Activated CD4-positive, alpha-beta T cell treated with anti-CD3 and anti-CD28 coated beads, Interleukin-2, amount 50 U/mL, for 24 hours (primary cell): ENCODE measurements at places on chromosomes 4 and X.

GRCh38 chr4:100804576-100805360 lies 286.9 kb upstream of the EMCN start:
- no peak for DNase-seq

- no peak for DNase-seq
Measured at GRCh38 chr4:10129196-10130177, 12.9 kb upstream of the WDR1 start.

DNA sequence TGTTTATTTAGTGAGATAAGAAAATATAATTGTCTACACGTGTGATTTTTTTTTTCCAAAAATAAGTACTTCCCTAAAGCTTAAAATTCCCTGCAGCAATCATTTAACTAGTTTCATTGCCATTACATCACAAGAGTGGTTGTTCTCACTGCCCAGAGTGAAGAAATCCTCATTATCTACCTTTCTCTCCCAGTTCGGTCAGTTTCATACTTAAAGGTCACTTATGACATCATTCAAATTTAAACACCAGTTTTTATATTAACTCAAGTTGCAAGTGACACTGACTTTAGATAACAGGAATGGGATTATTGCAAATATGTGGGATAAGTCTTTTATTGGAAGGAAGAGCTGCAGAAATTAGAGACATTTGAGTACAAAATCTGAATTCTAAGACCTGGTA lies 1699.8 kb upstream of the IGFBP7 start:
- DNase-seq: no peak

DNA sequence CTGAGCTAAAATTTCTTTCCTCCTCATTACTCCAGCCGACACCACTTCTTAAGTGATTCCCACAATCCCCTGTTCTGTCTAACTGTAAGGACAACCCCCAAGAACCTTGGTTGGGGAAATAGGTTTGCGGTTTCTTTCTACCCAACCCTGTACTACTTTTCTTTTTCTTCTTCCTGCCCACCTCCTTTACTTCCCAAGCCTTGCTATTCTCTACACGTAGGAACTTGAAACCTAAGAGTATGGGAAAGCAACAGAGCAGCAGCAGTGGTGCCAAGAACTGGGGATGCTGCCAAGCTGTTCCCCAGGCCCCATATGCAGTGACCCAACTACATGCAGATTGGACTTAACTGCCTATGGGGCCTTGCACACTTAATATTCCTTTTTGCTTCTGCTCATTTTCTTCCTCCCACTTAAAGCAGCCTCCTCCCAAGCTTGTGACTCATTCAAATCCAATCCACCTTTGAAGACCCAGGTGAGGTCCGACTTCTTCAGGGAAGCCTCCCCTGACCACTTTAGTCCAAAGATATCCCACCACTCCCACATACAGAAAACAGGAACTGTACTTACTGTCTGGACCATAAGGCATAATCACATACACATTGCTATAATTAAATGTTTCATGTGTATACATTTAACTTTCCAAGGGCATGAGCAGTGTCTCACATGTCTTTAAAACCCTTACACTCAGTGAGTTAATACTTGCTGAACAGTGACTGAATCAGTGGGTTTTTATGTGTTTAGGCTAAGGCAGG lies 1.7 kb downstream of the FAM120C start:
- no peak for DNase-seq

DNA sequence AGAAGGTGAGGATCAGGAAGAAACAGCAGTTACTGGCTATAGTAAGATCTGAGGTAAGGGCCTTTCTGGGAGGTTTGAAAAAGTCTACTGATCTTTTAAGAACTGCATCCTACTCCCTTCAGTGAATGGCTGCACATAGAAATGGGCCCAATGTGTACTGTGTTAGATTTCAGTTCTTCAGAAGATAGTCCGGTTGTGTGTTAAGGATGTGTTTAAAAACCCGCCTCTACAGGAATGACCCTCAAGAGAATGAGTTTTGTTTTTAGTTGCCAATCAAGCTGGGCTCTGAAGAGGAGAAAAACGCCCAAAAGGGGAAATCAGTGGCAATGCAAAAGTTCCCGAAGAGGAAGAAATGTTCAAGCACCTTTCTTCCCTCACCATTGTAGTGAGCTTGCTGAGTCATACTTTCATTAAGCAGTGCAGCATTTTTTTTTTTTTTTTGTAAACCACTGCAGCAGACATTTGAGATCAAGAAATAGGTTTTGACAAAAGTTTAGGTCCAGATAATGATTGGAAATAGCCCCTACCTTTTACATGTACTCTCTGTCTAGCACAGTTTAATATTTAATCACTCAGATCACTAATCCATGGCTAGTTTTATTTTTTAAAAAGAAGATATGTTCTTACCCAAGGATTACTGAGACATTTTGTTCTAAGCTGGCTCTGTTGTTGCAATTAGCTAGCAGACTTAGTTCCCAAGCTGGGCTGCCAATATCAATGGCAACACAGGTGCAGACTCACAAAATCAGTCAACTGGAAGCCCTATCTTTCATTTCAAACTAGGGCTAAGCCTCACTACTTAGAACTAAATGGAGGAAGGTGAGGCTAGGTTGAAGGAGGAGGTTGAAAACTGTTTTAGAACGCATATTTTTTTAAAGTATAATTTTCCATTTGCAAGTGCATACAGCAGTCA lies 7.0 kb upstream of the TRPC5OS start:
- no peak for DNase-seq

GRCh38 chr4:39975488-39976089 lies 2.1 kb downstream of the PDS5A start:
- DNase-seq: no peak

- no peak for DNase-seq
Measured at GRCh38 chrX:136185401-136186022, 38.2 kb downstream of the FHL1 start.

- DNase-seq: no peak
Measured at GRCh38 chr4:108570993-108571569, 49.3 kb upstream of the RPL34 start.

DNA sequence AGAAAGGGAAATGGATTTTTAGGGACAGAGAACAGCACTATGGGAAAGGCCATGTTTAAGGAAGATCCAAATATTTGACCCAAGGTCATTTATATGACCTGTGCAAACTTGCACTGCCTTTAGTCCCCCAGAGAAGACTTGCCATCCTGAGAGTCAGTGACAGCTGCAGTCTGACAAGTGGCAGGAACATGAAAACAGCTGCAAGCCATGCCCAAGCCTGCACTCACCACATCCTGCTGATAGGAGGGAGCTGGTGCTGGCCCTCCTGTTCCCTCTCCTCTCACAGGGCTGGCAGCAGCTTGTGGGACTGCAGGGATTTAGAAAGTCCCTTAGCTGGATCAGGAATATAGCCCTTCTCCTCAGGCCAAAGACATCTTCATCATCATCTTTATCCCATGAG lies 187.7 kb downstream of the RAP1GDS1 start:
- DNase-seq: no peak

DNA sequence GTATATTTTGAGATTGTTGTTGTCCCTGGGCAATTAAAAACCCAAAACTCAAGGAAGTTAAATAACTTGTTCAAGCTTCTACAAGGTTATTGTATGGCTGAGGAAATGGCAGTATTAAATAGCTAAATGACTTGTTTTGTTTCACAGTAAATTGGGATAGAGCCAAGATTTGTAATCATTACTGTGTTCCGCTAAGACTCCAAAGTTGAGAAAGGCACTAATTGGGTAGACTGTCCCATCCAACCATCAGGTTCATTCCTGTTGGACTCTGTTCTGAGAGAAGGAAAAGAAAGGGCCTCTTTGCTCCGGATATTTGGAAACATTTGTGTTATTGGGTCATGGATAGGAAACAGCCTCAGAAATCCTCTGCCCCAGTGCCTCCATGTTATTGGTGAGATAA lies 82.2 kb downstream of the DCLK2 start:
- no peak for DNase-seq

- DNase-seq: no peak
Measured at GRCh38 chr4:82677327-82677726, 115.5 kb upstream of the TMEM150C start.

DNA sequence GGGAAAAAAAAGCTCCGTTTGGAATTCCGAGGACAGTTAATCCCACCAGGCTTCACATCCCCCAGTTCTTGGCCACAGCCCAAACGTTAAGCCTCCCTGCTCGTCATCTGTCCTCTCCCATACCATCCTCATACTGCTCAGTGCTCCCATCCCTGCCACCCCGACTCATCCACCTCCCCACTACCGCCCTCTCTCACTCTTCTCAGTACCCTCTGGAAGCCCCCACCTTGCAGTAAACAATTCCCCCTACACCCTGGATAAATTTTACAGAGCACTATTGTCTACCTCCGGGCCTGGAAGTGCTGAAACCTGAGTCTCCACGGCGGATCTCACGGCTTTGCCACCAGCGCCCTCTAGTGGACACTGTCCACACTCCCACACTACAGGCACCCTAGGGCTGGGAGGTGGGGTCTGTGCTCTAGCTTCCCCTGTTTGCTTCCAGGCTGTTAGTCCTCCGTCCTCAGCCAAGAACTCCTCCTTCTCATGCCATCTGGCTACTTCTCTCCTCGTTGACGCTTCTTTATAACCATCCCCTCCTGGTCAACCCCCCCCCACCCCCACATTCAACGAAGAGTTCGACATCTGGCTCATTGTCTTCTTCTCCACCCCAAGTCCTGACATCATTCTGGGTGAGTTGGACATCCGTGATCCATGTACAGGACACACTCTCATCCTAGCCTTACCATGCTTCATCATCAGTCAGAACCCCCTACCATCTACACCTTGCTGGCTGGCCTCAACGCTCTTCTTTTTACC lies 54.5 kb downstream of the RTL9 start:
- DNase-seq: peak; percentile 48

DNA sequence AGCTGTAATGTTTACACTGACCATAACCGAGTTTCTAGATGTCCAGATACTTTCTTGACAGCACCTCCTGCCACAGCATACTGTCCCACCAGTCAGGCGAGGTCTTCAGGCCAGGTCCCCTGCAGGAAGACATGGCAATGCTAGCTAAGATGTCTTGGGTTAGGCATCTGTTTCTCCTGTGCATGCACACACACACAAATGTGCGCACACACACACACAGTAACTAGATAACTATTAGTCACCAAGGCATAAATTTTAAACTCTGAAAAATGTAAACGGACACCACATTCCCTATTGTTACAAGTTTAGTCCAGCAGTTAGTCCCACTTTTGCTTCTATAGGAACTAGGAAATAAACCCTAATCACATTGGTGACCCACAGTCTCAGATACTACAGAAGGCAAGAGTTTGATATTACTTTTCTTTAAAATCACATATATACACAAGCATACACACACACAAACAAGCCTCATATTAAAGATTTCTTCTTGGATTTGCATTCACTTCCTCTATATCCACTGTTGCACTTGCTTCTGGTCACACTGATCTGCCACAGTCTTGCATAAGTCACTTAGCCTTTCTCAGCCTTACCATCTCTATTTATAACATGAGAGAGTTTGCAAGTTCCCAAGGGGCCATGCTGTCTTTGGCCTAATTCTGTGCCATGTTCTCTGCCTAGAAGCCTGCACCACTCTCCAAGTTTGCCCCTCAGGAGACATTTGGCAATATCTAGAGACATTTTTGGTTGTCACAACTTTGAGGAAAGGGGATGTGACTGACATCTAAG lies 32.2 kb downstream of the IL21 start:
- DNase-seq: no peak

DNA sequence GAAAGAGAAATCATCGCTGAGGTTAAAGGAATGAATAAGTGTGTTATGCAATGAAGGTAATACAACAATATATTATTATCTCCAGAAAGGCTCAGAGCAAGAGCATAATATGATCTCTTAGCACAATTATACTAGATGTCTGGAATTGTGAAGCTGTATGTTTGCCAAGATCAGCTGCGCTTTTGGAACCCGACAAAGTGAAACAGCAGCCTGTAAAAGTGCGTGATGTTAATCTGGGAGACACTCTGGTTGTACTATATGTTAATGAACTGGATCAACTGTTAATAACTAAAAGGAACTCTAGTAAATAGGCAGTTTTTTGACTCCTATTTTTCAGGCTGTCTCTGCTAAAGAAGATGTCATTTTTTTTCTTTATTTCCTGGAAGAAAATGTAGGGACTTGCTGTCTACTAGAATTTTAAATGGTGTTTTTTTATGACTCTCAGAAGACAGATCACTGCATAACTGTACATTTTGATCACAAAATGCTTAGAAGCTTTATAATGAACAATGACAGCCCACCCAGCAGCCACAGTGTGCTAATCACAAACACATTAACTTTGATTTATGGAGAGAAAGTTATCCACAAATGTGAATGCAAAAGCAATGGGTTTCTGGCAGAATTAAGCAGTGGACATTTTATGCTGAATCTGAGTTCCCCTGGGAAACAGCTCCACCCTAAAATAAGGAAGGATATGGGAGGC lies 50.2 kb downstream of the UGT2B28 start:
- DNase-seq: no peak

DNA sequence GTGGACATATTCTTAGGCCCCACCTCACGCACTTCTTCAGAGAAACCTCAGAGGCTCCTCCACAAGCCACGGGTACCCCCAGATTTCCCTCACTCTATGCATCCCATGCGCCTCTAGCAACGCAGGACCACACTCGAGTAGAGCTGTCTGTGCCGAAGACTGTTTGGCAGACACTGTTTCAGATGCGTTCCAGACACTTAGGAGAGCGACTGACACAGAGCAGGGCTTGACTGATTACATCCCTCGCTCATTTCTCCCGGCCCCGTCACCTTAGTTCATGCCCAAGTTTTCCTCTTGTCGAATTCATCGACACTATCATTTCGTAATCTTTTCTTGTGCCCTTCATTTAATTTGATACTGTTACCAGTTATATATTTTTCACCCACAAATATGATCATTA lies 15.0 kb downstream of the SORBS2 start:
- DNase-seq: no peak

GRCh38 chr4:90542216-90542615 lies 415.0 kb downstream of the CCSER1 start:
- no peak for DNase-seq

DNA sequence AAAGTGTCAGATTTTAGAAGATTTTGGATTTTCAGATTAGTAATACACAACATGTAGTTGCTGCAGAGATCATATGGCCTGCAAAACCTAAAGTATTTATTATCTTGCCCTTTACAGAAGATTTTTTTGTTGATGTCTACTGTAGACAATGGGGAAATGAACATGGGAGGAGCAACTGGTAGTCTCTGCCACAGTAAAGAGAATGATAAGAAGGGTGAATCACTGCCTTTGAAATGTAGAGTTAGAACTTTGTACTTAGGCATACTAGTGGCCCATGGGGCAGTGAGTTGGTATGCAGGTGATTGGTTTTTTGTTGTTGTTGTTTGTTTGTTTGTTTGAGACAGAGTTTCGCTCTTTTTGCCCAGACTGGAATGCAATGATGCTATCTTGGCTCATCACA lies 50.1 kb downstream of the GAB1 start:
- DNase-seq: no peak

DNA sequence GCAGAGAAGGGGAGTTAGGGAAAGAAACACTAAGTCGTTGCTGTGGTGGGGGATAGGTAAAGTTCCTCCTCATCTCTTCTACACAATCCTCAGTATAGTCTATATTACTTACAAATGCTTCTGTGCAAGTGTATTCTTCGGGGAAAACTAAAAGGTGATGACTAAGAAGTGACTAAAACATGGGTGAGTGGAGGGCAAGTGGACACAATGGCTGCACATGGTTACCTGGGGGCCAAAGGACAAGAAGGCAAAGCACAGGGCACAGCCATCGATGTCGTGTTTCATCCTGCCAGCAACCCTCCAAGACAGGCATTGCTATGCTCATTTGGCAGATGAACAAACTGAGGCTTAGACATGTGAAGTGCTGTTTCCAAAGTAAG lies 35.5 kb upstream of the CCKAR start:
- no peak for DNase-seq

GRCh38 chr4:86359944-86360478 lies at the start of gene MAPK10:
TSS of gene MAPK10 (minus strand) at chr4:86360053.
- DNase-seq: no peak

GRCh38 chrX:10615931-10616774 lies 4.2 kb downstream of the MID1 start:
- DNase-seq: no peak

GRCh38 chrX:124501586-124501985 lies 155.2 kb downstream of the SH2D1A start:
- no peak for DNase-seq
